ENCODE measurements at places on chromosomes 3 and 15.

GRCh38 chr3:8555113-8555661, 53.6 kb downstream of the LMCD1 start:
- DNase-seq: no peak

GRCh38 chr3:177579419-177579818, 382.1 kb upstream of the TBL1XR1 start:
- DNase-seq: no peak

DNA sequence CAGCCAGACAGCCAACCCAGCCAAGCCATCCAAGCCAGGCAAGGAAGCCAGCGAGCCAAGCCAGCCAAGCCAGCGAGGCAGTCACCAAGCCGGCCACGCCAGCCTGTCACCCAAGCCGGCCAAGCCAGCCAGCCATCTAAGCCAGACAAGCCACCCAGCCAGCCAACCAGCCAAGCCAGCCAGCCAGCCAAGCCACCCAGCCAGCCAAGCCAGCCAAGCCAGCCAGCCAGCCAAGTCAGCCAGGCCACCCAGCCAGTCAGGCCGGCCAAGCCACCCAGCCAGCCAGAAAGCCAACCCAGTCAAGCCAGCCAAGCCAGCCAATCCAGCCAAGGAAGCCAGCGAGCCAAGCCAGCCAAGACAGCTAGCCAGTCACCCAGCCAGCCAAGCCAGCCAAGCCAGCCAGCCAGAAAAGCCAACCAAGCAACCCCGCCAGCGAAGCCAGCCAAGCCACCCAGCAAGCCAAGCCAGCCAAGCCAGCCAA, 201.2 kb downstream of the GOLGA6L6 start:
- DNase-seq: peak; percentile 12

DNA sequence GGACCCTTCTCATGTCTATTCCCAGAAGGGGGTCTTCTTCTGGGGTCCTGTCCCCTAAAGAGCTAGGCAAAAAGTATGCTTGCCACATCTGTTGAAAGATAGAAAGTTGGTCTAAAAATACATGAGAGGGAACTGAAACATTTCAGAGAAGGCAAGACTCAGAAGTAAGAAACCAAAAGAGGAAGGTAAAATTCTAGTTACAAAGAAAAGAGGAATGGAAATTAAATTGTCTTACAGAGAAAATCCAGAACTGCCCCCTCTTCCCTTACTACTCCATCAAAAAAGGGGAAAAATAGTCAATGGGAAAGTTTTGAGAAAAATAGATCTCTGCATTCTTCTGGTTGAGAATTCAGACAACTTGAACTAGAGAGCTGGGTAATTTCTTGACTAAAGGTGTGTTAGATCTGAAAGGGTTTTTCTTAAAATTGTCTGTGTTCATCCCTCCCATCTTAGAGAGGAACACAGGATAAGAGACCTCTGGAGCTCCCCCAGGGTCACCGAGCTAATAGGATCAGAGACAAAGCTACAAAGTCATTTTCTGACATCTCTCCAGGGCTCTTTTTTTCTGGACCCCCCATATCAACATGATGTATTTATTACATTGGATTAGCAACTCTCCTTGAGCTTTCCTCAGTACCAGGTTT, 32.3 kb upstream of the CCR2 start:
- DNase-seq: no peak

- no peak for DNase-seq
Measured at GRCh38 chr3:23646184-23646920, 159.4 kb upstream of the UBE2E1 start.

GRCh38 chr3:171256445-171257250, 203.6 kb downstream of the TNIK start:
- peak; percentile 40 for DNase-seq

GRCh38 chr3:188396251-188396650, 242.3 kb downstream of the LPP start:
- DNase-seq: no peak

- DNase-seq: peak; percentile 74
Measured at GRCh38 chr3:31704591-31705179, 172.0 kb downstream of the STT3B start.

DNA sequence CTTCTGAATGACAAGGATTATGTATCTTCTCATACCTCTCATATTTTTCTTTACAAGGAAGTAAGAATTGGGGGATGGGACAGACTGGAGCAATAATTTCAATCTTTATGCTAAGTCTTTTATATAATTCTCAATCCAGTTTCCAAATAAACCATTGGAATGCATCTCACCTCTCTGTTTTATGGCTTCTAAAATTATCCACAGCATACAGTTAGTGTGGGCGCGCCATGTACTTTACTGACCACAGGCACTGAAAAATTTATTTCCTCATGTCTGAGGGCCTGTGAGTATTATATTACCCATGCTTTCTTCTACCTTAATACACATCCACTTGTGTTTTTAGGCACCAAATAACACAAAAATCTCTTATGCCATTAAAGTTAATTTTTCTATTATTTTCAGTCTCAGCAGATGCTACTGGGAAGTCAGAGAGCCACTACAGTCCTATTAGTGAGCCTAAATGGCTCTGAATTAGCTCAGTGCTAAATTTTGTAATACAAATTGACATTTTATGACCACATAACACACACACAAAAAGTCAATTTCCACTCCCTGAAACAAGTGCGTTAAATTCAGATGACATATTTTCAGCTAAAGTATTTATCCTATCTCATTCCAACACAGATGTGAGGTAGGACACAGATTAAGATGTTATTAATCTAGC, 39.3 kb downstream of the SLITRK3 start:
- DNase-seq: no peak

- no peak for DNase-seq
Measured at GRCh38 chr15:39622660-39623516, 42.0 kb downstream of the THBS1 start.

GRCh38 chr15:40549894-40550293, 14.9 kb downstream of the CCDC32 start:
- no peak for DNase-seq

DNA sequence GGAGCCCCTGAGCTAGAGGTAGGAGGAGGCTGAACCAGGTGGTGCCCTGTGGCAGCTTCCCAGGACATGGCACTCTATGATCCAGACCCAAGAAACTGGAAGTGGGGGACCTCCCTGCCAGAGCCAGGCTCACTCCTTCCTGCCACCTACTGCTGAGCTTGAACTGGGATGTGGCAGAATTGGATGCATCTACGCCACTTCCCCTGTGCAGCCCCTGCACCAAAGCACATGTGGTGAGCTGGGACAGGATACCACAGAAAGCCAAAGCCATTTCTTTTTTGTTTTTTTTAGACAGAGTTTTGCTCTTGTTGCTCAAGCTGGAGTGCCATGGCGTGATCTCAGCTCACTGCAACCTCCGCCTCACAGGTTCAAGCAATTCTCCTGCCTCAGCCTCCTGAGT, 518.0 kb upstream of the PPP2R3A start:
- no peak for DNase-seq

- no peak for DNase-seq
Measured at GRCh38 chr3:127775398-127776109, 46.8 kb downstream of the MGLL start.

DNA sequence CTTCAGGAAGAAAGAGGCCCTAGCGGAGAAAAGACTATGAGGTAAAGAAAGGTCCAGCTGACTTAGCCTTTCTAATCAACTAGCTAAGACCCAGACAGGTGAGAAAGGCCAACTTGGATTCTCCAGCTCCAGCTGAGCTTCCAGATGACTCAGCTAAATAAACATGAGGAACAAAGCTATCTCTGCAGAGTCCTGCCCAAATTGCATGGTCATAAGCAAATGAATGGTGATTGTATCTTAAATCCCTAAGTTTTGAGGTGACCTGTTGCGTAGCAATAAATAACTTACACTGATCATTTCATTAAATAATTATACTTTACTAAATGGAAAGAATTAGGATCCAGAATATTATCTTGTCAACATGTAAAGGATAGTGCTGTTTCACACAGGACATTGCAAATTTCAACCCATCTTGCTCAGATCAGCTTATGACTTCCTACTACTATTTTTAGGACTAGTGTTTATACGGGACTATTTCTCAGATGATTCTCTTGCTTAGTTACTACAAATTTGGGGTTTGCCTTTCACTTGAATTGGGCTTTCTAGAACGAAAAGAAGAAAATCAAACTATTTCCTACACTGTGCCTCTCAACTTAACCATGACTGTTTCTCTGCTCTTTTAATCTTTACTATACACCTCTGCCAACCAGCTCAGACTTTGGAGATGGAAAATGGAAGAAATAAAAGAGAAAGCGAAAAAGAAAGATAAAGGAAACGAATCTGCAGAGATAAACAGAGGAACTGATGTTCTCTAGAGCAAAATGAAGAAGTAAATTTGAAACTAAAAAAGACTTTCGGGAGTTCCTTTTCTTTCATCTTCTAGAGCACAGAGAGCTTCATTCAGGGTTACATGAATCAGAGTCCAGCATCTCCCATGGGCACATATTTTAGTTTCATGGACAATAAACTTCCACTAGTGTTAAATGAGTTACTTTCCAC, 6.6 kb upstream of the ADGRG7 start:
- no peak for DNase-seq

DNA sequence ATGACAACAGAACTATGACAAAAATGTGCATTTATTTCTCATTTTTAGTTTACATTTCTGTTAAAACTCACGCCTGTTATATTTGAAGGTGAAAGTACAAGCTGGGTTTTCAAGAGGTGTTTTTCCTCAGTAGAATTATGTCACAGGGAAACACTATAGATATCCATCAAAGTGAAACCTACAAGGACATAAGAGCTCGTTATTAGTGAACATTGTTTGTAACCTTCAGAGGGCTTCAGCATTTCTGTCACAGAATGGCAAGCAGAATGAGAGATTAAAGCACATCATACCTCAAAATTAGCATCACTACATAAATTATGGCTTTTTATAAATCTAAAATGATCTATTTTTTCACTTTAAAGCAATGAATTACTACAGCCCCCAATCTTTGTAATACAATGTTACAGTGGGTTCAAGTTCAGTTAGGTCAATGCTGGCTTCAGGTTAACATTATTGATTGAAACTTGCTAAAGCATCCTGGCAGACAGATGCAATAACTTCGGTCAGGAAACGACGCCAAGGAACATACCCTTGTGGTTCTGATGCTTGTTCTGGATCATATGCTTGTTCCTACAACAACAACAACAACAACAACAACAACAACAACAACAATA, 405.6 kb downstream of the CADM2 start:
- DNase-seq: no peak

DNA sequence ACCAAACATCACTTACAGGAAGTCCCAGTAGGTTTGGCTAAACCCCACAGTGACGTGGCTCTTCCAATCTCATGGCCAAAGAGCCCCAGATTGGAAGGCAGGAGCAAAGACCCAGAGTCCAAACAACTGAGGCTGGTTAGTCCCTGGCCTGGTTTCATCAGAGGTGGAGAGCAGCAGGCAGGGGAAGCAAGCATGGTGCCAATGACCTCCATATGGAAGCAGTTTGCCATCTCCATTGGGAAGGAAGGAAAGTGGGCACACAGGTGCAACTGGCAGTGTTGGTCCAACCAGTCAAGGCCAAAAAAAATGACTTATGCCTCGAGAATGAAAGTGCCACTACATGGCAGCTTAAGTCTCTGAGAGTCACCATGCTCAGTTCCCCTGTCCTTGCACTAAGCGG, 175.9 kb downstream of the NTRK3 start:
- DNase-seq: no peak

DNA sequence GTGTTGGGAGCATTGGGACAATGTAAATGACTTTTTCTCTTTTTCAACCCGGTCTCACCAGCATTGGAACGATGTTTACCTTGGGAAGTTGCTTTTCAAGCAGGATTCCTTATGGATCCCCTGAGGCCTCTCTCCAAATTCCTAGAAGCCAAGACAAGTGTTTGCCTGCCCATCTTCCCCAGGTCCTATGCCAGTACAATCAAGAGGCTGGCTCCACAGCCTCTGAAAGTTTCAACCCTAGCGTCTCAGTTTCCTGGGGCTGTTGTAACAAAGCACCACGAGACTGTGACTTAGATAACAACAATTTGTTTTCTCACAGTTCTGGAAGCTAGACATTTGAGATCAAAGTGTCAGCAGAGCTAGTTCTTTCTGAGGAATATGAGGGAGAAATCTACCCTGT, 347.2 kb upstream of the UMPS start:
- no peak for DNase-seq

GRCh38 chr3:132038198-132038825, 3.5 kb upstream of the CPNE4 start:
- no peak for DNase-seq

- DNase-seq: no peak
Measured at GRCh38 chr3:169054471-169054870, 609.0 kb downstream of the MECOM start.

- no peak for DNase-seq
Measured at GRCh38 chr3:84666468-84666867, 292.3 kb upstream of the CADM2 start.

DNA sequence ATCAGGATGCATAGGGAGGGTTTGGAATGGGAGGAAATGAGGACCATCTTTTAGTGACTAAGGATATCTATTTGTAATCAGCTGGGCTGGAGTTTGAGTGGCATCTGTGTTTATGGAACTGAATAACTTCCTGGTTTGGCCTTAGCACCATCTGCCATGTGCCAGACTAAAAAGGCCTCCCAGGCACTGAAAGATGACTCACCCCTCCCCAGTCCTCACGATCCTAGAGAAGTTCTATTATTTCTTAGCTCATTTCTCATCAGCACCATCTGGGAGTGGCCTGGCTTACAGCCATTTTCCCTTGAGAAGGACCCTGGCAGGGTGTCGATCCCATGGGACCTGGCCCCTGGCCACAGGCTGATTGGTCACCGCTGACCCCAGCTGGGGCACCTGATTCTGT, 23.9 kb upstream of the CTXND1 start:
- DNase-seq: no peak

- no peak for DNase-seq
Measured at GRCh38 chr3:158519776-158520175, 51.2 kb upstream of the MLF1 start.

DNA sequence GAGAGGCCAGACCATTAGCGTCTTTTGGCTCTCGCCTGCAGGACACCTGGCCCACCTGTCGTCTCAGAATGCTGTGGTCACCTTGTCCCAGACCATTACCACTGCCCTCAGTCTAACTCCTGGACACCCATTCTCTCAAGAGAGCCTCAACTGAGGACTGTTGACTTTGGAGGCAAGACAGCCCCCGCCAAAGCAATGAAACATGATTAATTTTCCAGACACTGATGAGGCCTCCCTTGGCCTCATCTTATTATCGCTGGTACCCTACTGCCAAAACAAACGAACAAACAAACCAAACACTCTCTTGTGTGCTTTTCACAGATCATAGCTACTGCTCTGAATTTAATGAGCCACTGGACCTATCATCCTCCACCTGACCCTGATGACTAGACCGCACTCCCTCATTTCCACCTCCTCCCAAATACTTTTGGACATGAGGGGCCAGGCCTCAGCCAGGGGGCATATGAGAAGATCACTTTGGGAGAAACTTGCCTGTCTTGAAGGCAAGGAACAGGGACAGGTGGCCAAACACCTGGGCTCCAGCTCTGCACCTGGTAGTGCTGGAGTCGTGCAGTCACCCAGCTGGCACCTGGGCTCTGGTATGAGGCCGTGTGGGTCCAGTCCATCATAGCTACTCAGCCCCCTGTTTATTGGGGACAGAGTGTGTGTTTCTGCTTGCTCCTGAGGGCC, 27.6 kb downstream of the ALS2CL start:
- DNase-seq: no peak
